ENCODE measurements at places on chromosomes 7 and 10. TPM values are rescaled to one million over a fixed set of nuclear protein-coding genes. Genes with fewer than 3 reads are reported as not detected.

ARHGAP19 gene
- 6.8 TPM for total RNA-seq

AKR1C3 gene
- 21.0 TPM for total RNA-seq

TRIM50 gene
- total RNA-seq, result 0.32 TPM

NODAL gene
- total RNA-seq, result not detected

MYL10 gene
- total RNA-seq, result not detected

ANKRD61 gene
- total RNA-seq, result not detected

PILRA gene
- 15.3 TPM for total RNA-seq

ANXA8 gene
- not detected for total RNA-seq

CALN1 gene
- total RNA-seq, result not detected

PFKP gene
- 216 TPM for total RNA-seq

ITPRID1 gene
- total RNA-seq, result not detected

PRPF18 gene
- total RNA-seq, result 17.3 TPM

ANKRD2 gene
- 0.67 TPM for total RNA-seq

GATA3 gene
- 1.00 TPM for total RNA-seq

IFIT3 gene
- 10.5 TPM for total RNA-seq

SYT15 gene
- 5.9 TPM for total RNA-seq

ASIC3 gene
- total RNA-seq, result 1.5 TPM

PDK4 gene
- 66.4 TPM for total RNA-seq

ANKRD30A gene
- total RNA-seq, result not detected

NOC3L gene
- 15.5 TPM for total RNA-seq

GIMAP1 gene
- 5.4 TPM for total RNA-seq

PDE1C gene
- total RNA-seq, result 47.8 TPM

CFAP69 gene
- total RNA-seq, result 13.0 TPM

TMEM176A gene
- total RNA-seq, result 47.2 TPM

TMEM72 gene
- not detected for total RNA-seq

NUTM2A gene
- 0.46 TPM for total RNA-seq

PIP gene
- not detected for total RNA-seq

PLEKHA1 gene
- 29.3 TPM for total RNA-seq

LIPF gene
- total RNA-seq, result not detected

IKZF1 gene
- total RNA-seq, result 13.7 TPM

OR6B1 gene
- not detected for total RNA-seq

CRYGN gene
- 1.1 TPM for total RNA-seq

ASB10 gene
- not detected for total RNA-seq

PNLIPRP3 gene
- total RNA-seq, result not detected

ZNF804B gene
- total RNA-seq, result not detected

CHN2 gene
- total RNA-seq, result 8.4 TPM

AGR2 gene
- not detected for total RNA-seq

LIPK gene
- not detected for total RNA-seq

PALD1 gene
- 6.7 TPM for total RNA-seq
